ENCODE measurements at places on chromosomes 1 and 21. TPM values are rescaled to one million over a fixed set of nuclear protein-coding genes. Genes with fewer than 3 reads are reported as not detected.

CACNA1E gene
- 1.5 TPM for total RNA-seq

KIRREL1 gene
- 64.9 TPM for total RNA-seq

DRAXIN gene
- 9.7 TPM for total RNA-seq

PCNX2 gene
- 15.6 TPM for total RNA-seq

ITSN1 gene
- total RNA-seq, result 66.5 TPM

CYP4A11 gene
- not detected for total RNA-seq

SPRR2A gene
- total RNA-seq, result not detected

OXCT2 gene
- total RNA-seq, result 0.77 TPM

S100A7A gene
- total RNA-seq, result not detected

ALPL gene
- total RNA-seq, result 16.7 TPM

AMY1C gene
- total RNA-seq, result not detected

VPS13D gene
- total RNA-seq, result 24.5 TPM

OR10X1 gene
- total RNA-seq, result not detected

ACTA1 gene
- 0.48 TPM for total RNA-seq

IGSF9 gene
- 24.5 TPM for total RNA-seq

TNFRSF18 gene
- not detected for total RNA-seq

NES gene
- 248 TPM for total RNA-seq

LMX1A gene
- total RNA-seq, result not detected

DUSP10 gene
- total RNA-seq, result 1.6 TPM

ASCL5 gene
- not detected for total RNA-seq

FAAH gene
- total RNA-seq, result 16.2 TPM

OVAAL gene
- not detected for total RNA-seq

REN gene
- not detected for total RNA-seq

TTC22 gene
- total RNA-seq, result not detected

TMIGD3 gene
- total RNA-seq, result not detected

ZNF436 gene
- 9.2 TPM for total RNA-seq

CASQ2 gene
- total RNA-seq, result 0.12 TPM
